Neural crest cell (in vitro differentiated cells): ENCODE measurements at places on chromosomes 6 and 20. TPM values are rescaled to one million over a fixed set of nuclear protein-coding genes. Genes with fewer than 3 reads are reported as not detected.

- DNase-seq = no peak
These were observed 27.4 kb downstream of the NTSR1 start for GRCh38 chr20:62736026-62736406.

DNA sequence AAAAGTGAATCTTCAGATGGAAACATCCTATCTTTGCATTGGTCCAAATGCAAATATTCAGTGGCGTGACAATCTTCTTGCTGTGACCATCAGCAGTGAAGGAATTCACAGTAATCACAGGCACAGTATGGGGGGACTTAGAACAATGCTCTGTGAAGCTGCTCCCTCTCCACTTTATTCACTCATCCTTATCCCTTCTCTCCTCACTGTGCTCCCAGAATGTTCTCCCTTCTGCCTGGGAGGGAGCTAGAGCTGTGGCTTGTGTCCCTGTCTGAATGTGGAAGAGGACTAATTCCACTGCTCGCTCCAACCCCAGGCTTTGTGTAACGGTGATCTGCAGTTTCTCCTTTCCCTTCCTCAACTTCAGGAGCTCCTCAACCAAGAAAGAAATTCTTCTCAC, 243.7 kb downstream of the ALDH8A1 start:
- DNase-seq = no peak

FRK gene
- total RNA-seq = 0.11 and 0.12 TPM in 2 replicates

GRCh38 chr6:146594495-146594894, 4.3 kb upstream of the ADGB start:
- DNase-seq = no peak

DNA sequence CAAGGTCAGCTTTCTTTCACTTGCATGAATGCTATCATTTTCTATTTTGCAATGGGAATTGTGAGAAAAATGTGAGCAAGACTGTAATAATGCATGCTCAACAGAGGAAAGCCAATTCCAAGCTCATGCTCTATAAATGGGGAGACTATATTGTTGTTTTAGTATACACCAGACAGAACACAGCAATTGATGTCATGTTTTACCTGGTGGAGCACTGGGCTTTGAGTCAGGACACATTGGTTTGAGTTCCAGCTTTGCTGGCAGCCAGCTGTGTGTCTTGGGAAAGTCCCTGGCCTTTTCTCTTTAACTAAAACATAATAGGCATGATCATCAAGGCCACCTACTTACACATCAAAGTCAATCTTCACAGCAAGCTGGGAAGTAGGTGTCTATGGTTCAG, 83.3 kb downstream of the FOXA2 start:
- no peak for DNase-seq

- DNase-seq = no peak
These were observed 175.9 kb downstream of the ARID1B start for GRCh38 chr6:156953127-156953478.

WFDC5 gene
- not detected in 2 replicates for total RNA-seq

DNA sequence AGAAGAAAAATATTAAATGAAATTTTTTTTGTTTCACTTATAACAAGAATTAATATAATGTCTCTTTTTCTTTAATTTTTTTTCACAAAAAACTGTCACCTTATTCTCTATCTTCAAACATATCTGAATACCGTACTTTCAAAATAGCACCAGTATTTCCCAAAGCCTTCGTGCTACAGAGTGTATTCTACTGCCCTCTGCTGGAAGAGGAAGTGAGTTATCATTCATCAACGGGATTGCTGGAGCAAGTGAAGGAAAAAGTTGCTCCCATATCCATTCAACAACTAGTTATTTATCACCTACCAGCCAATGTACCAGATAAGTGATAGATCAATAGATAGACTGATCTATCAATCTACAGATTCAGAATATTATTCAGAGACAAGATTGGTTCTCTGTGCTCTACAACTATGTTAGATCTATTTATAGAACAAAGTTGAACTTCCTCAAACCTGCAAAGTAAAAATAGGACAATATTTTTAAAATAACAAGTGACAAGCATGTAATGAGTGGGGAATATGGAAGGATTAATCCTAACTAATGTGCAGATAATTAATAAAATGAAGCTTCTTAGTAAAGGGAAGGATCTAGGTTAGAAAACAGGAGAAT, 26.7 kb upstream of the TFAP2B start:
- peak; percentile 18 for DNase-seq

DNA sequence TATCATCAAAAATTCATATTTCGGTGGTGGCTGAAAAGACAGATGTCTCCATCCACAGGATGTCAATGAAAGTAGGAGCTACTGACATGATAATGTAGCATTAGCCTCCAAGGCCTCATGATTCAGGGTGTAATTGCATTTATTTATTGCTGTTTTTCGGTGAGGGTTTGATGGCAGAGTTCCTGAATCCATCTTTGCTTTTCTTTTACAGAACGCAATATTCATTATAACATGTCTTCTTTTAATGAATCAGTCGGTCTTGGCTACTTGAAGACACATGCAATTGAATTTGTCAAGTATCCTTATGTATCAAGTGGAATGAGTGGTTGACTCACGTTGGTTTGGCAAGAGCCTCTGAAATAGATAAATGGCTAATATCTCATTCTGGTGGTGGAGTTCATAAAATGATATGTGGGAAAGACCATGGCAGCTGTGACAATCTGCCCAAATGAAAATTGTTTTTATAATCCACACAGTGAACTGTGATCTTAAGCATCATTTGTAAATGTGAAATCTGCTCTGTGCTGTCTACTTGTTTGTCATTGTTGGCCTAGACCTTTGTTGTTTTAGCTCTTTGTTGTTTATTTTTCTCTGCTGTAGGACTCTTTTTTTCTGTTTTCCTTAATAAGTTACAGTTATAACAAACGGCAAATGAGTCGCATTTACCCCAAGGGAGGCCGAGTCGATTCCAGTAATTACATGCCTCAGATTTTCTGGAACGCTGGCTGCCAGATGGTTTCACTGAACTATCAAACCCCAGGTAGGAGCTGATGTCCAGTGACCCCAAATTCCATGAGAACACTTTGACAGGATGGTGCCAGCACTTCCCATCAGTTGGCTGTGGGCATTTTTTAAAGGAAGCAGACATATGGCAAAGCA, 105.7 kb upstream of the LAMP5 start:
- DNase-seq = no peak

CSNK2B gene
- total RNA-seq = 185 and 188 TPM in 2 replicates

- DNase-seq = no peak
These were observed 1.7 kb downstream of the FAXC start for GRCh38 chr6:99347804-99348203.

SLCO4A1 gene
- total RNA-seq = 7.0 and 8.2 TPM in 2 replicates

- DNase-seq = no peak
These were observed 63.6 kb upstream of the EYA2 start for GRCh38 chr20:46830886-46831632.

ASIP gene
- not detected in 2 replicates for total RNA-seq

- DNase-seq = no peak
These were observed 189.0 kb upstream of the FOXA2 start for GRCh38 chr20:22773344-22773743.

- no peak for DNase-seq
These were observed 16.6 kb downstream of the CRYBG1 start for GRCh38 chr6:106377061-106377540.

DNA sequence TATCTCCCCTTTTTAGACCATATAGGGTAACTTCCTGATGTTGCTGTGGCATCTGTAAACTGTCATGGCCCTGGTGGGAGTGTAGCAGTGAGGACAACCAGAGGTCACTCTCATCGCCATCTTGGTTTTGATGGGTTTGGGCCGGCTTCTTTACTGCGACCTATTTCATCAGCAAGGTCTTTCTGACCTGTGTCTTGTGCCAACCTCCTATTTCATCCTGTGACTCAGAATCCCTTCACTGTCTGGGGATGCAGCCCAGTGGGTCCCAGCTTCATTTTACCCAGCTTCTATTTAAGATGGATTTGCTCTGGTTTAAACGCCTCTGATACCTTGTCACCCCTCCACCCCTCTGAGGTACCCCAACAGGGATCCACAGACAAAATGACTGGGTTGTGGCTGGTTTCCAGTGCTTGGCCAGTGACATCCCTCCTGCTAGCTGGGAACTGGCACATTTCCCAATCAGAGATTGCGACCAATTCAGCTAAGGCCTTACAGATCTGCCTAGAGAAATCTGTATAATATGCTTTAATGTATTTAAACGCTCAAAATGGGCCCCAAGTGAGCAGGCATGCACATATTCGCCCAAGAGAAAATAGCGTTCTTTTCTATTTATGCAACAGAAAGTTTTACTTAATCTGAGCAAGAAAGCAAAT, 315.6 kb upstream of the QKI start:
- DNase-seq = no peak

GRCh38 chr6:4577406-4577805, 198.8 kb upstream of the CDYL start:
- DNase-seq = no peak

DNA sequence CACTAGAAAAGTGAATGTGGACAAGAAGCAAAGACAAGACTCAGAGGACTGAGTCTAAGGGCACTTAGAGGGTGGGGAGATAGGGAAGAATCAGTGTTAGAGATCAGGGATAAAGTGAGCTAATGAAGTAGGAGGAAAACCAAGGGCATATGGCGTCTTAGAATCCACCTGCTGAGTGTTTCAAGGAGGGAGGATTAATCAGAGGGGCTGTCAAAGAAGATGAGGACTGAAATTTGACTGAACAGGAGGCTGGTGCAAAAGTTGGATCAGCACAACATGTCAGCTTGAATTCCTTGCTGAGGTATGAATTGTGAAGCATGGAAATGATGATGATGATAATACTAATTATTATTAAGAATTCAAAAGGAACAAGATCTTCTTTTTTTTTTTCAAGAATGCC, 39.4 kb downstream of the PLCB4 start:
- DNase-seq = no peak

DNA sequence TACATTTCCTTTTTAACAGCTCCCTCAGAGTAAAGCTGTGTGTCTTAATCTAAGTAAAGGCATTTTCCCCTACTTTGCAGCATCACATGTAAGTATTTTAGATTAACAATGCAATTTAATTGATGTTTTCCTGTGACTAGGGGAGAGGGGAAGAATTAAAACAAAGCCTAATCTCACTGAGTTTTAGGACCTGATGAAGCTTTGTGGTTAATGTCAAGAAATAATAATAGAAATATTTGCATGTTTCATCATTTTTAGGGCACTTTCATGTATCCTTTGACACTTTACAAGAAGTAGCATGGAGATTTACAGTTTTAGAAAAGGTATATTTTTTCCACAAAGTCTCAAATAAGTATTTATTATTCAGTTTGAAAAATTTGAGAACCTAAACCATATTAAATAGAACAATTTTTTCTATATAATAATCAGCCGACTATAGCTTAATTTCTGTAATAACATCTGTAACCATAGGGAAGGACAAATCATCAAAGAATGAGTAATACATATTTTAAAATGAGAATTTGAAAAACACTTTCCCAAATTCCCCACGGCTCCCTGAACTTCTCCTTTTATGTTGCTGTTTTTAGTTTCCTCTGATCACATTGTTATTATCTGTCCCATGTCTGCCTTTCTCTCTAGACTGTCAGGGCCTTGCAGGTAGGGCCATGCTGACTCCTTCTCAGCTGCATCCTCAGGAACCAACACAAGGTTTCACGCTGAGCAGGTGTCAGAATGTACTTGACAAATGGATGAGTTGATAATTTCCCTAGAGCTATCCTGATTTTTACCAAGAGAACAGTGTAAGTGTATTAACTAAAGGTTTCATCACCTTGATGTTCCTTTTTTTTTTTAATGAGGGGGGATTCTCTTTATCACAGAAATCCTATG, 338.1 kb downstream of the SYNE1 start:
- DNase-seq = no peak

- DNase-seq = no peak
These were observed 455.1 kb upstream of the HSF2 start for GRCh38 chr6:121944354-121944753.

- DNase-seq = no peak
These were observed 195.7 kb upstream of the FOXQ1 start for GRCh38 chr6:1116149-1116548.

DNA sequence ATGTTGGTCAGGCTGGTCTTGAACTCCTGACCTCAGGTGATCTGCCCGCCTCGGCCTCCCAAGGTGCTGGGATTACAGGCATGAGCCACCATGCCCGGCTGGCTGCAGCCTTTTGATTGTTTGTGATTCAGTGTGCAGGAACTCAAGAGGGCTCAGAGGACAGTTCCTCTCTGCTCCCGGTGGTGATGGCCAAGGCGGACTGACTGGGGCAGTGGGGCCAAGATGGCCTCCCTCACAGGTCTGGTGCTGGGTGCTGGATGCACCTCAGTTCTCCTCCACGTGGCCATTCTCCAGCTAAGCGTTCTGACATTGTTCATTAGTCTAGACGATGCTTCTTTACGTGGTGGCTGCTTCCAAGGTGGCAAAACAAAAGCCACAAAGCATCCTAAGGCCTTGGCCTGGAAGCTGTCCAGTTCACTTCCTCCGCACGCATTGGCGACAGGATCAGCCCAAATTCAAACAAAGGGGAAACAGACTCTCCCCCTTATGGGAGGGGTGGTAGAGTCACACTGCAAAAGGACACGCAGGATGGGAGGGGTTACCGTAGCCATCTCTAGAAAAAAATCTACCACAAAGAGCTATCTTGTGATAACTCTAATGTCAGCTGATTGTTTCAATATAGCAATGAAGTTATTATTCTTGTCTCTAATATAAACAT, 146.9 kb downstream of the FOXC1 start:
- DNase-seq = no peak

GRCh38 chr6:137036566-137037300, 8.0 kb downstream of the IL20RA start:
- no peak for DNase-seq

PRDM13 gene
- total RNA-seq = 0.09 and 0.14 TPM in 2 replicates

DNA sequence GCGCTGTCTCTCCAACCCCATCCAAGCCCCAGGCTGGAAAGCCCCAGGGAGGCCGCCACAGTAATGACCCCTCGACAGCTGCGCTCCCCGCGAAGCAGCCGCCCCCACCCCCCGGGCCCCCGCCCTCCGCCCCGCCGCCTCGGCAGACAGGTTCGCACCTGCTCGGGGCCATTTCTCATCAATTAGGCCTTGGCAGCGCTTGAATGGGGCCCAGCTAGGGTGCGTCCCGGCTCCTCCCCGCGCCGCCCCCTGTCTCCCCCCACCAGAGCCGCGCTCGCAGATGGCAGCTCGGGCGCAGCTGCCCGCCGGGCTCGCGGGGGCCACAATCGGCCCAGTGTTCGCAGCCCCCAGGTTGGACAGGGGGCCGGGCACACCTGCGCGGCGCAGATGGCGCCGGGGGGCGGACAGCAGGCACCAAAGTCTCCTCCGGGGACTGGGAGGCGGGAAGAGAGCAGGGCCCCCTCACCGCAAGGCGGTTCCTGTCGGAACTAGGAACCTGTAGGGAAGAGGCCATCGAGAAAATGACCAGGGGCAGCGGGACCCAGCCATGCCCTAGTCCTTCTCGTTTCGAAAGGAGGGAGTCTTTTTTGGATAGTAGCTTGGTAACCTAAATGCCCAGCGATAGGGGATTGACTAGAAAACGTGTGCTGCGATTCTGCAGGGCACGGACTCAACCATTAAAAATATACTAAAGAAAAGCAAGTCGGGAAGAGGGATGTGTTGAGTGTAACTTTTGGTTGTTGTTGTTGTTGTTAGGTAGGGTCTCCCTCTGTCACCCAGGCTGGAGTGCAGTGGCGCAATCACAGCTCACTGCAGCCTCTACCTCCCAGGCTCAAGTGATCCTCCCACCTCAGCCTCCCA, 83.2 kb upstream of the EYA2 start:
- DNase-seq = no peak
